NCI-H1930 (cell line): ENCODE measurements at places on chromosomes 4 and X.
A peak's percentile ranks its signal among the peaks of the same experiment; 100 is the strongest.

- peak; percentile 6 for DNase-seq
Measured at GRCh38 chr4:76733068-76733771, 164.7 kb downstream of the SOWAHB start.

- no peak for DNase-seq
Measured at GRCh38 chr4:153594210-153594609, 89.9 kb upstream of the TLR2 start.

GRCh38 chrX:46179748-46180147 lies 365.5 kb downstream of the ZNF674 start:
- DNase-seq, result no peak

GRCh38 chr4:40507977-40508376 lies 121.7 kb downstream of the RBM47 start:
- no peak for DNase-seq
